ENCODE measurements at places on chromosomes 3 and 15.

GRCh38 chr15:91857772-91858171 lies 4.3 kb downstream of the SLCO3A1 start:
- DNase-seq: no peak

DNA sequence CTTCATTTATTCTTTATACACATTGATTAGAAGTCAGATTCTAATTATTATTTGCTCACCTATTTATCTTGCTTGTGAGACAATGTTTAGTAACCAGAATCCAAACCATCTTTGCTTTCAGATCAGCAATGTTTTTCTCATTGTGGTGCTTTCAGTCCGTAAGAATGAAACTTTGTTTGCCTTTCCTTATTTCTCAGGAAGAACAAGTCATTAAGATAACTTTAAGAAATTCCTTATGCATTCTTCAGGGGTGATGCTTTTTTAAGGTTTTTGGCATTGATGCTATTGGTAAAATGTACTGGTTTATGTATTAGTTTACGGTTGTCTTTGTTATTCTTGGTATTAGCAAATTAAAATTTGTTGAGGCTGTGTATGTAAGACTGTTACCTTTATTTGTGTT lies 120.8 kb upstream of the POU1F1 start:
- no peak for DNase-seq

GRCh38 chr3:108406063-108406660 lies 104.2 kb downstream of the MYH15 start:
- DNase-seq: no peak

DNA sequence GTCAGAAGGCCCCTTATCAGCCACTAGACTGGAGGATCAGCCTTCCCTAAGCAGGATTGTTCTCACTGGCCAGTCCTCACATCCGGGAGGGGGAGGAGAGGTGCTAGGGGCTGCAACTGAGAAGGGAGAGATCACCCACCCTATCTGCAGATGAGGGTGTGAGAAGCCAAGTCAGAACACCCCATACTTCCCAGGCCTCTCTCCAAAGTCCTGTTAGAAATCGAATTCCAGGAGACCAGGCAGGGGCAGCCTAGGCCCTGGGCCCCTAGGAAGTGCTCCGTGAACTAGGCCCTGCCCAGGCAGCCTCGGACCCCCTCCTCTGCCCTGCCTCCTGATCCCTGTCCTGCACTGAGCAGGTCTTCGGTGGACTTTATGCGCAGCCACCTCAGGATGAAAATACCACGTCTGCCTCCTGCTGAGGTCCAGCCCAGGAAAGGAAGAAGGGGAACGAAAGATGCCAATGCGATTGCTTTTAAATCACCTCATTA lies 933 bp downstream of the DZIP1L start:
- no peak for DNase-seq

DNA sequence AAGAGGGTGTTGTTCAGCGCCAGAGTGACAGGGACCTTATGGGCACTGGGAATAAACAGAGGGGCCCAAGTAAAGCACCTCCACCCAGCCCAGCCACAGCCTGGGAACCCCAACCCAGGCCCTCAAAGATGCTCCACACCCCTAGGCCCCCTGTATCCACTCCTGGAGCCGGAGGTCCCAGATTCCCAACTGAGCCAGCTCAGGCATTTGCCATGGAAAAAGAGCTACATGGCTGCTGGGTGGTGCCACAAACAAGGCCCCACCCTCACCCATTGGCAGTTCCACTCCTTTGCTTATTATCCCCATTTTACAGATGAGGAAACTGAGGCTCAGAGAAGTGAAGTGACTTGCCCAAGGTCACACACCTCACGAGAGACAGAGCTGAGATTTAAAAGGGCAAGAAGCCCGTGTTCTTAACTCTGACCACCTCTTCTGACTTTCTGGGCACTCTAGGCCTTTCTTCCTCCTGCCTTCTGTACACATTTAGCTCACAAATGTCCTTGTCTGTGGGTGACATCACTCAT lies 16.9 kb downstream of the ANPEP start:
- no peak for DNase-seq

DNA sequence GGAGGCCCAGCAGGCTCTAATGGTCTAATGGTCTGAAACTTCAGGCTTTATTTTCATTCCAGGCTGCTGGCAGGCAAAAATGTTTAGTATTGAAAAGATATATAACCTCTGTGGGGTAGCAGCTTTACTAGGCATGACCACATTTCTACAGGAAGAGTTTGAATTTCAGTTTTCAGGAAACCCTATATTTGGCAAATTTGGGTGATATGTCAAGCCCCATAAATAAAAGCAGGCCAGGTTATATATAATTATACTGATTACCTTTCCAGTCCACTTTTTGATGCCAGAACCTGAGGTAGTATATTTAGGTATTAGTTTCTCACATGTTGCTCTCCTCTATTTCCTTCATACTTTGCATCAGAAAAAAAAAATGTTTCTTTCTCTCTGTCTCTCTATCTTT lies 37.2 kb upstream of the PHLDB2 start:
- DNase-seq: no peak

DNA sequence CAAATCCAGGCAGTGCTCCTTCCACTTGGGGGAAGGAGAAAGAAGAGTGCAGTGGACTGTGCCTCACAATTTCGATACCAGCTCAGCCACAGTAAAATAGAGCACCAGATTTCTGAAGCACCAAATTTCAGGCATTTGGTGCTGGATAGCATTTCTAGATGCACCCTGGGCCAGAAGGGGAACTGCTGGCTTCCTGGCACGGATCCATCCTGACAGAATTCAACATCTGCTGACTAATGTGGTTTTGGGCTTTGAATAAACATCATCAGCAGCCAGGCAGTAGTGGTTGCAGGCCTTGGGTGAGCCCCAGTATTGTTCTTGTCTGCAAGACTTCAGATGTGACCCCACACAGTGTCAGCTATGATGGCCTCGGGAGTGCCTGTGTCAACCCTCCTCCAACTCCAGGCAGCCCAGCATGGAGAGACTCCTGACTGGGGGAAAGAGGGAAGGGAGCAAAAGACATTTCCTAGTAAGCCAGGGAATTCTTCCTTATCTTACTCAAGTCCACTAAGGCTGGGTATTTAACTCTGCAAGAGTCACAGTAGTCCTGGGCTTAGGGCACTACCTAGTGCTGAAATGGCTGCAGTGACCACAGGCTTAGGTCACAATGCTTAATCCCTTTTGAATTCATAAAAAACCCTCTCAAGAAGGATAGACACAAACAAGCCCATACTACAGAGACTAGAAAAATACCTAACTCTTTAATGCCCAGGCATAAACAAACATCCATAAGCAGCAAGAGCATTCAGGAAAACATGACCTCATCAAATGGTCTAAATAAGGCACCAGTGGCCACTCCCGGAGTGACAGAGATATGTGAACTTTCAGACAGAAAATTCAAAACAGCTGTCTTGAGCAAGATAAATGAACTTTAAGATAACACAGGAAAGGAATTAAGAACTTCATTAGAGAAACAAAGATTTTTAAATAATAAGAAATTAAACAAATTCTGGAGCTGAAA lies 74.7 kb downstream of the SPATA16 start:
- DNase-seq: no peak

GRCh38 chr15:47861111-47861903 lies 144.0 kb downstream of the SEMA6D start:
- DNase-seq: no peak

GRCh38 chr3:37144806-37145205 lies 29.6 kb downstream of the LRRFIP2 start:
- no peak for DNase-seq

- DNase-seq: no peak
Observed at GRCh38 chr3:186176373-186176990, 67.6 kb upstream of the ETV5 start.

DNA sequence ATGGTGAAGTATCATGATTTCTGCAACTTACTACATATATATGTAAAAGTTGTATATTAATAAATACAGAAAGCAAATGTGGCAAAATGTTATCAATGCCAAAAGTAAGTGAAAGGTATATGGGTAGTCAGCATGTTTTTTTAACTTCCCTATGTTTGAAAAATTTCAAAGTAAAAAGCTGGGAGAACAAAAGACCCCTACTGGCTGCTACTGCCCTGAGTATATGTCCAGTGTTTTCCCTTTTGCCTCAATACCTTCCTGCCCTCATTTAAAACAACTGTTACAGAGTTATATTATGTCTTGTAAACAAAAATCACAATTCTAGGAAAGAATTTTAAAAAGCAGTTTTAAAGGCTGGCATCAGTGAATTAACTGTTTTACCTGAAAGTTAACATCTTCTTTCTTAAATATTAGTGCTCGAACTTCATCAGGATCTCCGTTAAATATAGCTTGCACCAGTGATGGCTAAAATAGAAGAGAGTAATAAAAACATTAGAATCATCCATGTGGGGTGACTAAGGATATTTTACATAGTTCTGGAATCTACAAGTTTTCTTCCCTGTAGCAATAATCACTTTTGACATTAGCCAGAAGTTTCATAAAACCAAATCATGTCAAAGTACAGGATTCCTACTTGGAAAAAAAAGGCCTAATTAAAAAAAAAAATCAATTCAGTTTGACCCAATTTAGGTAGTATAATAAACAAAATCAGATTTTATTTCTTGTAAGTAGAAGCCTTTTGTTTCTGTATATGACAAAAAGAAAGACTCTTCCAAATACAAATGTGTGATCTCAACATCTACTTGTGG lies 2.7 kb downstream of the ANKRD28 start:
- DNase-seq: no peak

GRCh38 chr15:93288728-93289294 lies 199.8 kb upstream of the RGMA start:
- DNase-seq: no peak

GRCh38 chr3:178975320-178975719 lies 96.3 kb downstream of the ZMAT3 start:
- DNase-seq: no peak

DNA sequence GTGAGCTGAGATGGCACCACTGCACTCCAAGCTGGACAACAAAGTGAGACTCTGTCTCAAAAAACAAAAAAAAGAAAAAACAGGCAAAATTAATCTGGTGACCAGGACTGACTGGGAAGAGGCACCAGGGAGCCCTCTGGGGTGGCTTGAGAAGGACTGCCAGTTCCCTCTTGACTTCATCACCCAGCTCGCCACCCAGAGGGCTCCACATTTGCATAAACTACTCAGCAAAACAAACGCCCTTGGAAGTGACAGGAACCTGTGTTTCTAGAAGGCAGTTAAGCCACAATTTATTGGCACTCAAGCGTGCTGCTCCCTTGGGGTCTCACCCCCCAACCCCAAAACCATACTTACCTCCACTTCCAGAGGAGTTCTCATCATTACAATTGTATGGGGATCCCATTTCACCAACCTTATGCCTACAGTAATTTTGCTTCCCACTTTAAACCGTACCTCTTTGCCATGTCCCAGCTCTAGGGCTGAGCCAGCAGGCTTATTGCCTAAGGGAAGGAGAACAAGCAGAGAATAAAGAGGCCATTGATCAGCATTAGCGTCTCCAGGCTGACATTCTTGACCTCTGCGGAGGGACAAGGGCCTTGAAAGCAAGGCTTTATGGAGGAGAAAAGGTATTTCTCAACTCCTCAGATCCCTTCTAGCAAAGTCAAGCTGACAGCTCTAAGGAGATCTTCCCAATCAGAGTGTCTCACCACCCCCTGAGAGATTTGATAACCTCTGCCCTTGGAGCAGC lies 357.4 kb downstream of the SHQ1 start:
- no peak for DNase-seq

GRCh38 chr3:51712511-51712931 lies 5.7 kb downstream of the GRM2 start:
- no peak for DNase-seq

DNA sequence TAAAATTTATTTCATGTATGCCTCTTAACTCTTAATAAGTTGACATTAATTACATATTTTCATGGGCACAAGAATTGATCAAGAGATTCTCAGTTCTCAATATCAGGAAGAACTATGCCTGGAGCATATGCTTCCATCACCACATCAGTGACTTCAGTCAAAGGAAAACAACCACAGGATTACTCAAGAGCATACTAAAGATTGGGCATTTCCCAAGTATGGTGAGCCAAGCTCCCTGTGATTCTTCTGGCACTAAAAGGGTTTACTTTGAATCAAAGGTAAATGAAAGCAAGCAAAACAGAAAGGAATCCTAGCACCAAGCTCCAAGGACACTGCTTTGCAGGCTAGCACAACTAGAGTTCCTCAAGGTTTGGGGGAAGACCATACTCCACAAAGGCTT lies 44.6 kb downstream of the FMN1 start:
- no peak for DNase-seq
